Endothelial cell of umbilical vein (primary cell): ENCODE measurements at places on chromosomes 4 and X. TPM values are rescaled to one million over a fixed set of nuclear protein-coding genes. Genes with fewer than 3 reads are reported as not detected.

DNA sequence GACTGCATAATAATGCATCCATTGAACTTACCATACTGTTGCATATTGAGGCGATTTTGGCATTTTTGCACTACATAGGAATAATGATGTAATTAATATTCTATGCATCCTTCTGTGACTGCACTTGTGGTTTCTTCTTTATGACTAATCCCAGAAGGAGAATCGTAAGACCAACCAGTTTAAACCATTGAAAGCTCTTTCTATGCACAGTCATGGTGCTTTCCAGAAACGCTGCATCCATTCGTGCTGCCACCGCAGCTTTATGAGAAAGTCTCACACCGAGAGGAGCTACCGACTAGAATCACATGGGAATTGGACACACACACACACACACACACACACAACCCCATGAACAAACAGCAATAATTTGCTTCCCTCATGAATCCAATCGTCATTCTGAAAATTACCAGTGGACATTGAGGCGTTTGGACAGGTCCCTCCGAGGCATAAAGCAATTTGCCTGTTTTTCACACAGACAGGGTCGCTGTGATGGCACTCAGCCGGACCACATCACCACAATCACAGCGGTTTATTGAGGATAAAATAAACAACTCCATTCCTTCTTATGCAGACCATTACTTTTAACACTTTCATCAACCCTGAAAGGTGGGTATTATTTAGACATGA, 64.2 kb downstream of the PACRGL start:
- H3K4me1 ChIP-seq = no peaks in the 10 kb centered on the region
- H3K4me3 ChIP-seq = no peak overlapping the region
- no peak for DNase-seq
- no peaks in the 10 kb centered on the region for H3K27me3 ChIP-seq

DNA sequence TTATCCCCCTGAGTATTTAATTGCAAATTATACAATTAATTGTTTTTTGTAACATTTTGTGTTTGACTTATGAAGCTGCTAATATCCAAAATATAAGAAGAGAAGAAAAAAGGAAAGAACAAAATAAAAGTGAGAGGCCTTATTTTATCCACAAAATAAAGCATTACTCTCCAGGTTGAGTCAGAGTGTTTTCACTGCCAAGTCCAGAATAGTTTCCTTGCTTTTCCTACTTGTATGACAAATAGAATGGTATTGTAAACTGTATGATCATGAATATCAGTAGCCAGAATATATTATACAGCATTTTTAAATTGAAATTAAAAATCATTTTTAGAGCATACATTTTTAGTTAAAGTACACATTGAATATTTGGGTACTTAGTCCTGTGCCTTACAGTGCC, 237.8 kb downstream of the NDST4 start:
- H3K36me3 ChIP-seq = no peaks in the 10 kb centered on the region
- no peak overlapping the region for H3K27ac ChIP-seq
- H3K27me3 ChIP-seq = no peaks in the 10 kb centered on the region
- no peak overlapping the region for H3K4me3 ChIP-seq

GRCh38 chr4:72665171-72665968, 96.3 kb upstream of the ADAMTS3 start:
- H3K36me3 ChIP-seq = no peaks in the 10 kb centered on the region
- H3K4me3 ChIP-seq = no peak overlapping the region
- no peaks in the 10 kb centered on the region for H3K27me3 ChIP-seq
- no peak for DNase-seq
- H3K27ac ChIP-seq = no peak overlapping the region

CITED1 gene
- total RNA-seq = 0.83 TPM in 1 of 2 replicates, not detected in the other
